ENCODE measurements at places on chromosomes 3 and 15.

DNA sequence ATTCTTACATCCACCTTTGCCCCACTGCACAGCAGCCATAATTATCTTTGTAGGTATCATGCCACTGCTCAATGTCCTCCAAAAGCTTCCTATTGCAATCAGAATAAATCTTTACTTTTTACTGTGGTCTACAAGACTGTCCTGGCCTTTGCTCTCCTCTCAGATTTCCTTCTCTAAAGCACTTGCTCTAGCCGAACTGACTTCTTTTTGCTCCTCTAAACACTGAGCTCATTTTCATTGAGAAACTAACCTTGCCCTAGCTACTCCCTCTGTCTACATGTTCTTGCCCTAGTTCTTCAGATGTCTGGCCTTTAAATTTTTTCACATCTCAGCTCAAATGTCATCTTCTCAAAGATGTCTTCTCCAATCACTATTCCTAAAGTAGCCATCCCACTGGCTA lies 342.8 kb downstream of the TBC1D5 start:
- DNase-seq, result no peak

GRCh38 chr3:190339130-190339529 lies 16.9 kb upstream of the CLDN1 start:
- no peak for DNase-seq

- DNase-seq, result no peak
Measured at GRCh38 chr3:134336587-134336986, 37.7 kb downstream of the AMOTL2 start.

- no peak for DNase-seq
Measured at GRCh38 chr3:8638994-8639658, 5.5 kb downstream of the SSUH2 start.

- DNase-seq, result no peak
Measured at GRCh38 chr15:90742087-90742486, 24.9 kb downstream of the BLM start.

- DNase-seq, result no peak
Measured at GRCh38 chr15:80998251-80998650, 2.5 kb upstream of the TLNRD1 start.
